Stromal cell of bone marrow (primary cell): ENCODE measurements at places on chromosomes 4 and X.
A peak's percentile ranks its signal among the peaks of the same experiment; 100 is the strongest.

DNA sequence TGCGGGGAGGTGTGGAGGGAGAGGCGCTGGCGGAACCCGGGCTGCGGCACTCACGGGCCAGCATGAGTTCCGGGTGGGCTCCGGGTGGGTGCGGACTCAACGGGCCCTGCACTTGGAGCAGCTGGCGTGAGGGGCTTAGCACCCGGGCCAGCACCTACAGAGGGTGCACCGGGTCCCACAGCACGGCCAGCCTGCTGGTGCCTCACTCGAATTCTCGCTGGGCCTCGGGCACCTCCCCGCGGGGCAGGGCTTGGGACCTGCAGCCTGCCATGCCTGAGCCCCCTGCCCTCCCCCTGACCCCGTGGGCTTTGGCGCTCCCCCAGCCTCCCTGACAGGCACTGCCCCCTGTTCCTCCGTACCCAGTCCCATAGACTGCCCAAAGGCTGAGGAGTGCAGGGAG is 10.8 kb upstream of the CAMK2D start:
- DNase-seq = no peak

- no peak for DNase-seq
Measured at GRCh38 chr4:135319685-135320084, 1118.1 kb upstream of the PABPC4L start.

GRCh38 chr4:54937501-54937900 is 187.9 kb downstream of the KDR start:
- no peak for DNase-seq

- no peak for DNase-seq
Measured at GRCh38 chr4:59597536-59598329, 1602.4 kb upstream of the ADGRL3 start.

GRCh38 chr4:138639018-138639741 is 376.4 kb upstream of the NOCT start:
- DNase-seq = peak; percentile 24

- no peak for DNase-seq
Measured at GRCh38 chr4:48341776-48342605, 662 bp downstream of the SLAIN2 start.

DNA sequence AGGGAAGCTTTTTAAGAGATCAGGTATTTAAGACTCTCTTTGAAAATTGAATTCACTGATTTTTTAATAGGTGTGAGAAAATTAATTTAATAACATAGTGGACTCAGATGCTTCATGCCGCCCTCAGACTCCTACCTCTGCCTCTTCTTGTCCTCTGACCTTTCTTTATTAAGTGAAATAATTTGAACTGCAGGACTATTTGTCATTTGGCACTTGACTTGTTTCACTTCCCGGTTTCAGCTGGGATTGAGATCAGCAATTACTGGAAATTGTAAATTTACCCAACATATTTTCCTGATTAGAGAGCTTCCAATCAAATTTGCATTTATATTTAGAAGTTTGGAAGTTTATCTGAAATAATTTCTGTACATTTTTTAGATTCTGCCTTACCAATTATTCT is 116.8 kb downstream of the CBR4 start:
- no peak for DNase-seq

DNA sequence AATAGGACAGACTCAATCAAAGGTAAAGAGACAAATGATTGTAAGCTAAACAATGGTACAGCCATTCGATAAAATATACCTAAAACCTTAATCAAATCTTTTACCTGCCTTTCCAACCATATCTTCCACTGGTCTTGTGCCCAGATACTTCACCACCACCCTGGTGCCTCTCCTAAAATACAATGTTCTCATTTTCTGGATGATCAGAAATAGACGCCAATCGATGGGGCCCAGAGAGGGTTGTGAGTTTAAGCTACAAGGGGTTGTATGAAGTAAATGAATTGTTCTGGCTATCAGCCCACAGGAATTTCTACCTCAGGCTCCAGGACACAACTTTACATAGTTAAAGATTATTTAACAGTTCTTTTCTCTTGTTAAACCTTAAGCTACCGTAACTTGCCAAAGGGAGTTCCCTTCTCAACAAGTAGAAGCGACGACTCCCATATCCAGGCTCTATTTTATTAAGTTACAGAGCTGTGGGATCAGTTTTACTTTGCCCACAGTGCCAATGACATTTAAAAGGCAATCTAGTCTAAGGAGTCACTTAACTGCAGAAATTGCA is 99.1 kb downstream of the CHRNA9 start:
- no peak for DNase-seq

DNA sequence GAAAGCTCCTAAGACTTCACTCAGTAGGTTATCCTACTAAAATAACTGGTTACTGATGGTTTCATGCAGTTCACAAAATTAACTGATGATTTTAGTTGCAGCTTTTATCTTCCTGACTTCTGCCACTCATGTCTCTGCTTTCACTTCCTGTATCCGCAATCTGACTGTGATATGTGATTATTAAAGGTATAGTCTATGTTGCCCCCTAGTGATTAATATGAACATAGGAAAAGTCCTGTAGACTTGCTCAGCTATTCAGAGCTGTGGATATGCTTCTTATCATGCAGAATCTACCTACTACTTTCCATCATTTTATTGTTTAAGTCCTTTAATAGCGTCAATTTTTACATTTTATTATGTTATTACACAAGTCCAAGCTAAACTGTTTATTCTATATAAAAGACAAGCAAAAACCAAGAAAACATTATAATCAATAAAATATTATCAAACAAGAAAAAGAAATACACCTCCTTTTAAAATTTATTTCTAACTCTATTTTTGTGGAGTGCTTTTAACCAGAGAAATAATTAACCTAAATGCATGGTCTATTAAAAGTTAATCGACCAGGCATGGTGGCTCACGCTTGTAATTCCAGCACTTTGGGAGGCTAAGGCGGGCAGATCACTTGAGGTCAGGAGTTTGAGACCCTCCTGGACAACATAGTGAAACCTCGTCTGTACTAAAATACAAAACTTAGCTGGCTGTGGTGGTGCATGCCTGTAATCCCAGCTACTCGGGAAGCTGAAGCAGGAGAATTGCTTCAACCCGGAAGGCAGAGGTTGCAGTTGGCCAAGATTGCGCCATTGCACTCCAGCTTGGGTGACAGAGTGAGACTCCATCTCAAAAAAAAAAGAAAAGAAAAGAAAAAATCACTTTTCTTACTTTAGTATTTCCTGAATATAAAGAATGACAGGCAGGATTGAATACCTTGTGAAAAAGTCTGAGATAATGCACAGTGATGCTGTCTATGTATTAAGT is 40.4 kb upstream of the TLR2 start:
- peak; percentile 8 for DNase-seq

DNA sequence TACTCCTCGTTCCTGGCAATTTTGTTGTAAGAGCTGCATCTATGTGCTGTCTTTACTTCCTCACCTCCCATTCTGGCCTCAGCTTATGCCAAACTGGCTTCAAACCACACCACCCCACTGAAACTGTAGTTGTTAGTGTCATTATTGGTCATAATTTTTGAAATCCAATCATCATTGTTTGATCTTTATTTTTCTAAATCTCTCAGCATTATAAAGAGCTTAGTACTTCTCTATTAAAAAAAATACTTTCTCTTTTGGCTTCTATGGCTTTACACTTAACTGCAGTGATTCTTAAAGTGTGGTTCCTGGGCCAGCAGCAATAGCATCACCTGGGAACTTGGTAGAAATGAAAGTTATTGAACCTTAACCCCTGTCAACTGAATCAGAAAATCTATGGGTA is 83.5 kb upstream of the GRPR start:
- no peak for DNase-seq

- no peak for DNase-seq
Measured at GRCh38 chr4:142347241-142347640, 498.9 kb downstream of the INPP4B start.

- DNase-seq = peak; percentile 83
Measured at GRCh38 chr4:48329976-48330375, 11.4 kb upstream of the SLAIN2 start.

DNA sequence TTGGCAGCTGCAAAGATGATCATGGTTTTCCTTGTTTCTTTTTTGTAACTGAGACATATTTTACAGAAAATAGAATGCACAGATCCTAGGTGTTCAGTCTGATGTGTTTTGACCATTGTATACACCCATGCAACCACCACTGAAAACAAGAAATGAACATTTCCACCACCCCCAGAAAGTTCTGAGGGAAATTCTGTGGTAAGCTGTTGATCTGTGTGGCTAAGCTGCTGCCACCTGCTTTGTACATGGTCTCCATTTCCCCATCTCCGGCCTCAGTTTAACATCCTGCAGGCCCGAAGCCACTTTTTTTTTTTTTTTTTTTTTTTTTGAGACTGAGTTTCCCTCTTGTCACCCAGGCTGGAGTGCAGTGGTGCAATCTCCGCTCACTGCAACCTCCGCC is 65.3 kb downstream of the NYX start:
- DNase-seq = no peak

DNA sequence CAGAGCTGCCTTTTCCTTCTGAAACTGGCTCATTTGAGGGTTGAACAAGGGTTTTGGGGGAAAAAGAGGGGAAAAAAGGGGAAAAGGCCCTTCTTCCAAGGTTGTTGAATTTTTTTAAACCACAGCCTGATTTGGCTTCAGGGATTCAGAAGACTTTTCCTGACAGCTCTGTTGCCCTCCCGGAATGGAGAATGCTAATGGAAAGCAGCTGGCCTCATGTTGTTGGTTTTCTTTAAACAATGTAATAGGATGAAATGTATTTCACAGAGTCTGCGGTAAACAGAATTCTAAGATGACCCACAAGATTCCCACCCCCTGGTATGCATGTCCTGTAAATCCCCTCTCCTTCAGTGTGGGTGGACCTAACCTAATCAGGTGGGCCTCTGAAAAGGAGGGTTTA is 3.3 kb upstream of the KIAA1210 start:
- DNase-seq = no peak

GRCh38 chr4:24689212-24689611 is 104.9 kb upstream of the DHX15 start:
- no peak for DNase-seq

DNA sequence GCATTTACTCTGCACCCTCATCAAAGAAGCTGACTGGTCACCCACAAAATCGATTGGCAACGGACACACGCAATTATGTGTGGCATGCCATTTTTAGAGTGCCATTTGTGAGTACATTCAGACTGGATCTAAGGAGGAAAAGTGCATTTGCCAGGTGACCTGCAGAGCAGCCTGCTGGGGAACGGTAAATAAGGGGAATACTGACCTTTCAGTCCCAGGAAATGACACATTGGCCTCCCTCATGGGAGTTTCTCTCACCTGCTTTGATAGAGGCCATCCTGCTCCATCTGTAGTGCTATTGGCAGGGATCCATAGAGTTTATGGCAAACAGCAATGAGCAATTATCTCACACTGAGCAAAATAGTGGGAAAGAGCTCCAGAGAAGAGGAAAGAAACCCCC is 127.8 kb downstream of the DDX53 start:
- no peak for DNase-seq

DNA sequence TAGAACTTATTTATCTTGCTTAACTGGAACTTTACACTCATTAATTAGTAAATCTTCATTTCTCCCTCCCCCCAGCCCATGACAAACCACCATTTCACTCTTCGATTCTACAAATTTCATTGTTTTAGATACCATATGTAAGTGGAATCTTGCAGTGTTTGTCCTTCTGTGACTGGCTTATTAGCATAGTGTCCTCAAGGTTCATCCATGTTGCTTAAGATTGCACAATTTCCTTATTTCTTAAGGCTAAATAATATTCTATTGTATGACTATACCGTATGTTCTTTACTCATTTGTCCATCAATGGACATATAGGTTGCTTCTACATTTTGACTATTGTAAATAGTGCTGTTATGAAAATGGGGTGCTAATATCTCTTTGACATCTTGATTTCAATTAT is 24.5 kb upstream of the RNF212 start:
- no peak for DNase-seq

GRCh38 chr4:27000820-27001219 is 140.2 kb downstream of the STIM2 start:
- no peak for DNase-seq
